Karpas-422 (cell line): ENCODE measurements at places on chromosomes 11 and 22.

GRCh38 chr11:93194673-93195291 is 3.0 kb downstream of the SLC36A4 start:
- DNase-seq = peak; percentile 53

- DNase-seq = peak; percentile 95
Observed at GRCh38 chr11:65132988-65133700, 1.2 kb downstream of the SYVN1 start.

- peak; percentile 80 for DNase-seq
Observed at GRCh38 chr11:134592391-134592990, 180.4 kb upstream of the B3GAT1 start.

GRCh38 chr11:72040491-72041363 is 39.6 kb downstream of the NUMA1 start:
- peak; percentile 61 for DNase-seq

DNA sequence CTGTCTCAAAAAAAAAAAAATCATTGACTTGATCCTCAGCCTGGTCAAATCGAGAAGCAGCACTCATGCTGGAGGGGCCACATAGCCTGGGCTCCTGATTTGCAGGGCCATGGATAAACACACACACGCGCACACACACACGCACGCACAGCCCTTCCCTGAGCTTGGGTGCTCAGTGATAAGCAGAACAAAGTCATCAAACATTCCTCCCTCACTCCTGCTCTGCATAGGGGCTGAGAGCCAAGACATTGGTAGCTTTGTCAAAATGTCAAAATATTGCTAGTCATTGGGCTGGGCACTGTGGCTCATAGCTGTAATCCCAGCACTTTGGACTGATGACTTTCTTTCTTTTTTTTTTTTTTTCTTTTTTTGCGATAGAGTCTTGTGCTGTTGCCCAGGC is 34.0 kb upstream of the A4GALT start:
- no peak for DNase-seq

GRCh38 chr11:8267831-8268529 is 4.3 kb upstream of the LMO1 start:
- no peak for DNase-seq

GRCh38 chr11:32870676-32871075 is 21.9 kb upstream of the QSER1 start:
- DNase-seq = peak; percentile 79

DNA sequence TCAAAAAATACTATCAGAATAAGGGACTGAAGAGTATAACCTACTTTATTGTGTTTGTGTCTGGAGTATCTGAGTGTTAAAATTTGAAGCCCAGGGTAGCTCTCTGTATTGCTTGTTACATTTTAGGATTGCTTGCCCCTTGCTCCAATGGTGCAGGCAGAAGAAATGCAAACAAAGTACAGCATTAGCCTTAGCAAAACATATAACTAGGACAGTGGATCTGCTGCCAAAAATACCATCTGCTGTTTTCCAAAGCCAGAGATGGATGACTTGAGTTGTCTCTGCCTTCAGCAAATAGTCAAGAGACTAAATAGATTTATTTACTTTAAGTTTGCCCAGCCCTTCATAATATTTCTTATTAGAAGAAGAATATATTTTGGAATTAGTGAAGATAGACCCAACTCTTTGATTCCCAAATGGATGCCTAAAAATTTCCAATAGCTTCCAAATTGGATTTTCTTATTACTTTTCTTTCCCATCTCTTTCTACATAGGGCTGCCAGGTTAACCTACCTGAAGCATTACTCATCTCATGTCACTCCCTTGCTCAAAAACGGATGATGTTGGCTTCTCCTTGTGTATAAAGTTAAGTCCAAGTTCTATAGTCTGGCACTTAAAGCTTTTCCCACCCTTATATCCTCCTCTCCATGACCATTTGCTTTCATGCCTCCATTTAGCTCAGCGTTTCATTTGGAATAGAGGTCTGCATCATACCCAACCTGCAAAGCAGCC is 66.3 kb downstream of the LDLRAD3 start:
- no peak for DNase-seq

- peak; percentile 83 for DNase-seq
Observed at GRCh38 chr22:20128902-20129746, 2.5 kb upstream of the ZDHHC8 start.

DNA sequence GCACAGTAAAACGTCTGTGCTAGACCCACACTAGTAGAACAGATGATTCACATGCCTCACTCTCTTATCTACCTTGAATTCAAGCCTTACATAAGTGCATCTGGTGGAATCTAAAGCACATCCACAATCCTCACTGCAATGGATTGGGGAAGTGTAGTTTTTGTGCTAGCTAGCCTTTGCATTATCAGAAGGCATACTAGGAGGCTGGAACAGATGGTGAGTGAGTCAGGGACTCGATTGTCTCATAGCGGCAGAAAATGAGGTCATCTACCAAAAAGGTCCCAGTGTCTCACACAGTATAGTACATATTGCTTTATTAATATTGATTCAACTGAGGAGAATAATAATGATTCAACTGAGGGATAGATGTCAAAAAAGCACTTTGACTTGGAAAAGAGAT is 9.3 kb downstream of the MSANTD4 start:
- no peak for DNase-seq

- no peak for DNase-seq
Observed at GRCh38 chr11:59247531-59248227, 35.0 kb upstream of the MPEG1 start.

DNA sequence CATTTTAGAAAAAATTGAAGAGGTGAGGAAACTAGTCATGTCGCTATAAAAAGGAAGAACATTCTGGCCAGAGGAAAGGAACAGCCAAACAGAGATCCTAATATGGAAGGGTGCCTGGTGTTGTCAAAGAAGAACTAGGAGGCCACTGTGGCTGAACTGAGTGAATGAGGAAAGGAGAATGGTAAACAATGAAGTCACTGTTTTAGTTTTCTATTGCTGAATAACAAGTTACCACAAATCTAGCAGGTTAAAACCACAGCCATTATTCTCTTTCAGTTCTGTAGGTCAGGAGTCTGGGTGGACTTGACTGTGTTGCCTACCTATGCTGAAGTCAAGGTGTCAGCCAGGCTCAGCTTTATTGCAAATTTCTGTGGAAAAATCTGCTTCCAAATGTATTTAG is 549.3 kb upstream of the CCDC90B start:
- no peak for DNase-seq

- no peak for DNase-seq
Observed at GRCh38 chr11:31477528-31478222, 31.7 kb downstream of the IMMP1L start.

- DNase-seq = no peak
Observed at GRCh38 chr11:20193307-20193706, 33.0 kb upstream of the DBX1 start.

DNA sequence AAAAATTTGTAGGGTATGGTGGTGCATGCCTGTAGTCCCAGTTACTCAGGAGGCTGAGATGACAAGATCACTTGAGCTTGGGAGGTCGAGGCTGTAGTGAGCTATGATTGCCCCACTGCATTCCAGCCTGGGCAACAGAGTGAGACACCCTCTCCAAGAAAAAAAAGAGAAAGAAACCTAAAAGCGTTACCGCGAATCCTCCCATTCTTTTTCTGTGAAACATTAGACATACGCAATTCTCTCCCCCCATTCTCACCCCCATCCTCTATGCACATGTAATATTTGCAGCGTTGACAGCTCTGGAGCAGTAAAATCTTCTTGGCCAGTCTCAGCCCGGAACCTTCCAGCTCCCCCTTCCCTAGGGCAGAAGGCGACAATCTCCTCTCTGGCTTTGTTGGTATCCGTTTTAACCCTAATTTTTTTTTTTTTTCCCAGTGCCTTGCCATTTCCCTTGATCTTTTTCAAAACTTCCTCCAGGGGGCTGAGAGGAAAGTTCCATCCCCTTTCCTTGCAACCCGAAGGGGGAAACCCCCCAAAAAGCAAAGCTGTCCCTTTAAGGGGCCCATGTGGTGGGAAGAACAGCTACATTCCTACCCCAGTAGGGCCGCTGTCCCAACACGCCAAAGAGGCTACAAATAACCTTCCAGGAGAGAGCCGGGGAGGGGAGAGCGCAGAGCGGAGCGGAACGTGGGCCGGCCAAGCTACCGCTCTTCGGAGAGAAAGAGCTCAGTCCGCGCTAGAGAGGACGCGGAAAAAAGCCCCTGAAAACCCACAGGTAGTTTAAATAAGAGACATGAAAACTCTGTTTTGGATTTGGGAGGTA is 1.9 kb downstream of the LRP4 start:
- DNase-seq = no peak
